ENCODE measurements at places on chromosomes 3 and 15. TPM values are rescaled to one million over a fixed set of nuclear protein-coding genes. Genes with fewer than 3 reads are reported as not detected.

DNA sequence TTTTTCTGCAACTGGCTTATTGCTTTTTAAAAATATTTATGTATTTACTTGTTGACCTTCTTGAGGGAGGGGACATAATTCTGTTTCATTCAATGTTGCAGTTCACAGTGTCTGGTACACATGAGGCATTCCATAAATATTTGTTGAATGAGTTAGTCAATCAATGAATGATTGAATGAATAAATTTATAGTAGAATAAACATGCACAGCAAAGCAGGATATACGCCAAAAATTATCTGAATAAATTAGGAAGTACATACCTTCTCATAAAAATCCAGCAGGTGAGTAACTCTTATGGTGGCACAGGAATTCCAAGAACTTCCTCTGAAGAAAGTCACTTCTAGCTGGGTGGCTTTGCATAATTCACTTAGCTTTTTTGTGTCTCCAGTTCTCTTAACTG lies 469.4 kb upstream of the ATP11B start:
- DNase-seq, result no peak

GRCh38 chr3:23489300-23490158 lies 286.4 kb downstream of the UBE2E2 start:
- DNase-seq, result peak; percentile 55

The ABHD14A gene
- total RNA-seq, result 3.1 TPM

DNA sequence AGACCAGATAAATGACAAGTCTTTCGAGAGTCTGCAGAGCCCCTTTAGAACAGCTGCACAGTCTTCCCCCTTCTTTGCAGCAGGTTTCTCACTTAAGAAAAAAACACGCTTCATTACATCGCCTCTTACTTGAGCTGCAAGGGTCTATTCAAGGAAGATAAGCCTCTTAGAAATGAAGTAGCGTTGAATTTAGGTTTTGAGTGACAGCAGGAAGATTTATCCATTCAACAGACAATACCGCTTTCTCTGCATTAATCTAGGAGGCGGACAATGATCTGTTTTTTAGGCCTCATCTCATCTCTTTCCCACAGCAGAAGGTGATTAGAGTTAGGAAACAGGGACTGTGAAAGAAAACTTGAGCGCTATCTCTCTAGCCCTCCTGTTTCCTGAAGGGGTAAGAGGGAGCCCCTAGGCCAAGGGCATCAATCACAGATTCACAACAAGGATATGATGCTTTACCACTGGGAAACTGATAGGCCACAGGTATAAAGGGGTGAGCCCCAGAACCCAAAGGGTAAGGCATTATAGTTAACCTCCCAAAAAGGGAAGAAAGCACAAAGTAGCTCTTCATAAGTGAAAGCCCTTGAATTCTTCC lies 84.3 kb downstream of the MECOM start:
- DNase-seq, result no peak

DNA sequence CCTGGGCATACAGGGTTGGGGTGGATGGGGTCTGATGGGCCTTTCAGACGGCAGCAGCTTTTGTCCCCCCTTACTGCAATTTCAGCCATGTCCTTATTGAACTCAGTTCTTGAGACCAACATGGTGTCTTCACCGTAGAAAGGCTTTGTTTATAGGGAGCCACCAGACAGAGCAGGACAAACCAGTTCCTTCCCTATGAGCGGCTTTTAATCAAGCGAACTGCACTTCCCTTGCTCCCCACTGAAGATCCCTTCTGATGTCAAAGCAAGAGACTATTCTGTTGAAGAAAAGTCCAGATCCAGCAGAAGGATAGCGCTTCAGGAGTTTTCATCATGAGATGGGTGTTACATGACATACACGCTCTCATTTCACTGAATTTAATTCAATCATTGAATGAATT lies 100.4 kb downstream of the CD47 start:
- DNase-seq, result no peak

The CMTM8 gene
- total RNA-seq, result not detected

The ITIH1 gene
- not detected for total RNA-seq

DNA sequence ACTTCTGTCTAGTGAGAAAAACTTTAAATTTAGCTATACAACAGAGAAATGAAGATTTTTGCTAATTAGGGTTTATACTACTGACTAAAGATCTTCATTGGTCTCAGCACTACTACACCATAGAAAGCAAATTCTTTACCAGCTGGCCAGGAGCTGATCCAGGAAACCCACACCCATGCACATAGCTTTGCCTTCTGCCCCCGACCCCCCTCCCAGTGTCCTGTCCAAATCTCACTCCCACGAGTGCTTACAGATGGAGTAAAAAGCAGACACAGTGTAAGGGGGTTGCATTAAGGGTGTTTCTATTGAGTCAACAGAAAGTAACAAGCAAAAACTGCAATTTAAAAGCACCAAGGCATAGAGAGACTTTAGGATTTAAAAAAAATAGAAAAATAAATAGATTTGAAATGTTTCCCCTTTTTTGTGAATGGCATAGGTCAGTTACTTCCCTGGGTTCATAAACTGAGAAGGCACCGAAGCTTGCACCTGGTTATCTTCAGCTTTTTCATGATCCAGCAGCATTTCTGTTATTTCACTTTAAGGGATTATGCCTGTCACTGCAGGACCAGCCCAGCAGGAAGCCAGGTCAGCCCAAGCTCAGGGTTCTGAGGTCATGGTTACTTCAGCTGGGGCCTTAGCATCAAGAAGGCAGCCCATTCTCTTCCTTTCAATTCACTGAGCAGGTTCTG lies 124.3 kb downstream of the CTNNB1 start:
- no peak for DNase-seq

GRCh38 chr3:129047553-129047839 lies 13.1 kb upstream of the GP9 start:
- no peak for DNase-seq

DNA sequence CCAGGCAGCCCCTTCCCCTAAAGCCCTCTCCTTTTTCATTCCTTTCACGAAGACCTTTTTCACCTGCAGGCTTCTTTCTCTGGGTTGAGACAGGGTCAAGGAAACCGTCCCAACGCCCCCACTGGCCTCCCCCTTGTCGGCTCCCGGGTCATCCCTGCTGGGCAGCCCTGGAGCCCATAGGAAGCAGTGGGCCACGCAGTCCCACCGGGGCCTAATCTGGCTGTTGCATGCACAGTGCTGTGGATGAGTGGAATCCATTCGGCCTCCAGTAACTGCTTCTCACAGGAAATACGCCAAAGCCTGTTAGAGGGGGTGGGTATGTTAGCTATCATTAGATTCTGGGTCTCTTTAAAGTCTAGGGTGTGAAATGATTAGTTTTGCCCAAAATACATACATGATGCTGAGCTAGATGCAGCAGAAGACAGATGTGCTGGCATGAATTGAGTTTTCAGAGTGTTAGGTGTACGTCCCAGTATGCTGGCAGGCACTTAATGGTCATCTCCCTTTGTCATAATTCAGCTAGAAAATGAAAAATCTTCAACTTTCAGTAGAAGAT lies 16.6 kb downstream of the LYSMD4 start:
- DNase-seq, result no peak

The DGKG gene
- 2.5 TPM for total RNA-seq

The VIPR1 gene
- not detected for total RNA-seq

GRCh38 chr3:195540027-195540426 lies 3.1 kb downstream of the PPP1R2 start:
- DNase-seq, result no peak

DNA sequence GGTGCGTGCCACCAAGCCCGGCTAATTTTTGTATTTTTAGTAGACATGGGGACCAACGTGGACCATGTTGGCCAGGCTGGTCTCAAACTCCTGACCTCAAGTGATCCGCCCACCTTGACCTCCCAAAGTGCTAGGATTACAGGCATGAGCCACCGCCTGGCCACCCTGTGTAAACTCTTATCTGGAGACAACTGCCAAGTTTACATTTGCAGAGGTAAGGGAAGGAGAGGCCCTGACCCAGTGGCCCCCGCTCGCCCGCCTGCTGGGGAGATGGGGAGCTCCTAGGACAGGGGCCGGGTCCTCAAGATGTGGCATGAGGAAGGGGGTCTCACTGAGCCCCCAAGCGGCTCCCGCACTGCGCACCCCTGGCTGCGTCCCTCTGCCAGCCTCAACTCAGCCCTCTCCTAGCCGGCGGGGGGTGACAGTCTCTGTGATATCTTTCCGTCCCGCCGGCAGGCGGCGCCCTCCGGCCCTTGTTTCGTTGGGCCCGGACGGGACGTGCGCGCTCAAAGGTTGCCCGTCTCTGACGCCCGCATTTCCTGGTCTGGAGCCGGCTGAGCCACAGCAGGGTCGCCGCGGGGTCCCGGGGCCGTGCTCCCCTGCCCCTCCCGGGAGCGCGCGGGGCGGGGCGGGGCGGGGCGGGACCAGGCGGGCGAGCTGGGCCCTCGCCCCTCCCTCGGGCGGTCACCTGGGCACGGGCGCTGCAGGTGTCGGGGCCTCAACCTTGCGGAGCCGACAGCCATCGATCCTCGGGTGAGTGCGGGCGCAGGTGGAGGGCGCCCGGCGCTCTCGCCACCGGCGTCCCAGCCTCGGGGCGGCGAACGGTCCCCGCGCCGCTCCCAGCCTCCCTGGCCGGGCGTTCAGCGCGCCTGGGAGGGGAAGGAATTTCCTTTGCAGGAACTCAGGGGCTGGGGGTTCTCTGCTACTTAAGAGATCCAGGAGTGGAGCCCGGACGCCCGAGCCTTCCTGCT lies at the start of gene GPR160:
Gene GPR160, plus strand, starts transcription at position 533 of the 971 bp plus-strand sequence. CDS start 45,978 bp downstream, outside the sequence.
- DNase-seq, result peak; percentile 15

DNA sequence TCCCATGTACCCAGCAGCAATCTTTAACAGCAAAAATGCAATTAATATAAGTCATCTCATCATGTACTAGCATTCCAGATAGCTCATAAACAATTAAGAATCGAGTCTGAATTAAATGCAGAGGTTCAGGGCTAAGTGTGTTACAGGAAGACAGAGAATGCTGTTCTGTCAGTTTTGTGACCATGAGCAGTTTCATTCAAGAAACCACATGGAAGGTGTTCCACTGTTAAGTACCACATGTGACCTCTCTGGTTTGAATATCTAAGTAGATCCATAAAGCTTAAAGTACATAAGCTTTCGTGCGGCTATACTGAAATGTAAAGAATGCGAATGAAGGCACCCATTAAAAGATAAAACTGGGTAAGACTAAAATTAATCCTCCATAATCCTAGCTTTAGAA lies 272.3 kb downstream of the IL5RA start:
- no peak for DNase-seq

- no peak for DNase-seq
These were observed 192.5 kb downstream of the P3H2 start for GRCh38 chr3:189927975-189928895.

GRCh38 chr3:150216866-150217600 lies 191.1 kb upstream of the TSC22D2 start:
- no peak for DNase-seq

The SERINC4 gene
- not detected for total RNA-seq

DNA sequence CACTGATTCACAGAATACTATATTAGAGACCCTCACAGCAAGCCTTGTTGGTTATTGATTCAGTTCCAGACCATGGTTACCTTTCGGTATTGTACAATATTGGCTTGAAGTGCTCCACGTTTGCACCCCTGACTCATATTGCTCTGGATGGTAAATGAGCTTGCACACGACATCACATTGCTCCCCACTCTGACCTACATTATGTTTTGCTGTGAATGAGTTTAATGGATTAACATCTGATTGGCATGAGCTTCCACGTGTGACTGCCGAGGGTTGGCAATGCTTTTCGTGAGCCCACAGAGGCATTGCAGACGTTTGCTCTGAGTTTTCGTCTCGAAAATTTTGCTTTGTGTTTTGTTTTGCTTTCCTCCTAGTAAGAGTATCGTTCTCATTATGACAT lies 225.8 kb upstream of the ICE2 start:
- no peak for DNase-seq

DNA sequence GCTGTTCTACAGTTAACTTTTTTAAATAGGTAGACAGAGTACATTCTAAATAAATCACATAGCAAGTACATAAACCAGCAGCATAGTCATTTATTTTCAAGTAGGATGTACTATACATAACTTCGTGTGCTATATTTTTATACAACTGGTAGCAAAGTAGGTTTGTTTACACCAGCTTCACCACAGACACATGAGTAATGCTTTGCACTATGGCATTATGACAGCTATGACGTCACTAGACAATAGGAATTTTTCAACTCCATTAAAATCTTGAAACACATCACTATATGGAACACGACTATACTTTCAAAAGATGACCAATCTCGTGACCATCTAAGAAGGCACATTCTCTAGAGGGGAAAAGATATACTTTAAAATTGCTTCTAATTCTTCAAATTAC lies 3.5 kb downstream of the TEX55 start:
- DNase-seq, result peak; percentile 92

GRCh38 chr3:68915973-68916372 lies 16.4 kb downstream of the TAFA4 start:
- DNase-seq, result no peak

DNA sequence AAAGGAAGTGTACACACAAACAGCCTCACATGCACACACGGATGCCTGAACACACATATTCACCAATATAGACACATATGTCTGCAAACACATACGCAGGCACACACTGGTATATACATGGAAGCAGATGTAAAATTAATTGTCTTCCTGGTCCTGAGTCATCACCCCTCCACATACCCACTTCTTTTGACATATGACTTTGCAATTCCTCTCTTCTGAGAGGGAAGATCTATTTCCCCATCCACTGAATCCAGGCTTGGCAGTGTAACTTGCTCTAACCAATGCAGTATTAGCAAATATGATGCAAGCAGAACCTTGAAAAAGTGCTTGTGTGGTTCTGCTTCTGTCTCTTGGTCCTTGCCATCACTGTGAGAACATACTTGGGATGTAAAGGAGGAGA lies 76.8 kb upstream of the HRH1 start:
- DNase-seq, result peak; percentile 75

The CLDN1 gene
- 4.7 TPM for total RNA-seq

GRCh38 chr3:173970281-173970680 lies 572.7 kb downstream of the NLGN1 start:
- DNase-seq, result no peak

- no peak for DNase-seq
These were observed 51.7 kb downstream of the GRIP2 start for GRCh38 chr3:14488286-14489041.

DNA sequence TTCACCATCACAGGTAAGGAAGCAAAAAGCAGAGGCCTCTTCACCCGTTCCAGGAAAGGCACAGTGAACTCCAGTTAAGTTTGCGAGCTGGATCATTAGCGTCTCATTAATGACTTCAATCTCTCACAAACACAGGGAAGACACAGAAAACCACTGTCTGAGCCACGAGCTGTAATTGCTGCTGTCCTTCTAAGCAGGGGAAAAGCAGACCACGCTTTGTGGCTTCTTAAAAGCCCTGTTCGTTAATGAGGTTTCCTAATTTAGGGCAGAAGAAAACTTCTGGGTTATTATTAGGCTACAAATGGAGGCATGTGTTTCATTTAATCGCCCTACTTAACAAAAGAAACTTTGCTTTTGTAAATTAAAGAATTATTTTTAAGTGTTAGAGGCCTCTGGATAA lies 50.6 kb upstream of the FAM174B start:
- DNase-seq, result no peak

- DNase-seq, result peak; percentile 83
These were observed 252.4 kb upstream of the CCDC54 start for GRCh38 chr3:107124885-107125284.

Measured in IMR-90 (cell line).